ENCODE measurements at places on chromosomes 2 and 18.

DNA sequence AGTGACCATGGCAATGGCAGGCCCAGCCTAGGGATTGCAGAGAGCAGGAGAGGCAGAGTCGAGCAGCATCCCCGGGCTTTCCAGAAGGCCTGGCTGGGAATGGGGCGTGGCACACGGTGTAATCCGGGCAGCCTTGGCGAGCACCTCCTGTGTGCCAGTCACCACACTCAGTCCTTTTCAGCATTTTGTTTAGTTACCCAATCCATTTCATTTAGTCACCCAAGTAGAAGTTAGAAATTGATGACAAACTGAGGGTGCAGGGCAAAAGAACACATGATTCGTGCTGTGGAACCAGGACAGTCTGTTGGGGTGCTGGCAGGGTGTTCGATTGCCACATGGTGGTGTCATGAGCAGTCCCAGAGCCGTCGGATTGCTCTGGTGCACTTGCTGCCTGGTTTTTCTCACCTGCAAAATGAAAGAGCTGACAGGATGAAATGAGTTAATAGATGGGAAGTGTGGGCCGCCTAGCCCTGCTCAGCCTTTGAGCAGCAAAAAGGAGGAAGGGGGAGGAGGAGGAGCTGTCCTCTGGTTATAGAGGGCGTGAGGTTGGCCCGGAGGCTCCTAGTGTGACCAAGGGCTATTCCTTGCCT is 299.4 kb downstream of the AGAP1 start:
- DNase-seq: peak; percentile 29

DNA sequence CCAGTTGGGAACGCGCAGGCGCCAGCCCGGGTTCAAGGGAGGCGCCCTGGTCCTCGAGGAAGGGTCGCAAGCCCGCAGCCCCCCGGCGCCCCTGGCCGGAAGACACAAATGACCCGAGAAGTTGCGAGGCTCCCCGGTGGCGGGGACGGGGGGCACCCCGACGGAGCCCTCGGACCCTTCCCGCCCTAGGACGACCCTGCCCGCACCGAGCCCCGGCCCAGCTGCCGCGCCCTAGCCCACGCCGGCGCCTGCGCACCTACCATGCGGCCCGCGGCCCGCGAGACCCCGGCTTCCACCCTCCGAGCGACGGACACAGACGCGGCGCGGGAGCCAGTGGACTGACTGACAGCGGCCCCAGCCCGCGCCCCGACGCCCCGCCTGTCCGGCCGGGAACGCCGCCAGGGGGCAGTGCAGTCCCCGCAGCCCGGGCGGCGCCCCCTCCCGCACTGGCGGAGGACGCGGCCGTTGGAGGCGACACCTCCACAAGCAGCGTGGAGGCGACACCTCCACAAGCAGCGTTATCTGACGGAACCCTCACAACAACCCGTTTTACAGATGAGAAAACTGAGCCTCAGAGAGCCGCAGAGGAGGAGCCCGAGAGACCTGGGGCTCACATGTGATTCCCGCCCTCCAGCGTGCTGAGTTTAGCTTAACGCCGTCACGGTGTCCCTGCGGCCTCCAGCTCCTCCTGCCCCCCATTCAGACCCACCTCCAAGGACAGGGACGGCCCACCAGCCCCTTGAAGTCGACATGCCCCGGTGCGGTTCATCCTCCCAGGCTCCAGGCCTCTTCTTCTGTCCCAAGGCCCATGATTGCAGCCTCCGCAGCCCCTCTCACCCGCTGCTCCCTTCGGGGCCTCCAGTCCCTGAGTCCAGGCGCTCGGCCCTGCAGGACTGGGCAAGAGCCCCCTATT is at the start of gene NMUR1:
TSS of gene NMUR1 (minus strand) at position 347 of the 913 bp plus-strand sequence. CDS start at position 263, 84 bp downstream.
- DNase-seq: peak; percentile 74

- no peak for DNase-seq
Observed at GRCh38 chr2:76316691-76317090, 606.0 kb upstream of the GCFC2 start.

- DNase-seq: no peak
Observed at GRCh38 chr2:235098269-235098668, 146.5 kb downstream of the SH3BP4 start.

DNA sequence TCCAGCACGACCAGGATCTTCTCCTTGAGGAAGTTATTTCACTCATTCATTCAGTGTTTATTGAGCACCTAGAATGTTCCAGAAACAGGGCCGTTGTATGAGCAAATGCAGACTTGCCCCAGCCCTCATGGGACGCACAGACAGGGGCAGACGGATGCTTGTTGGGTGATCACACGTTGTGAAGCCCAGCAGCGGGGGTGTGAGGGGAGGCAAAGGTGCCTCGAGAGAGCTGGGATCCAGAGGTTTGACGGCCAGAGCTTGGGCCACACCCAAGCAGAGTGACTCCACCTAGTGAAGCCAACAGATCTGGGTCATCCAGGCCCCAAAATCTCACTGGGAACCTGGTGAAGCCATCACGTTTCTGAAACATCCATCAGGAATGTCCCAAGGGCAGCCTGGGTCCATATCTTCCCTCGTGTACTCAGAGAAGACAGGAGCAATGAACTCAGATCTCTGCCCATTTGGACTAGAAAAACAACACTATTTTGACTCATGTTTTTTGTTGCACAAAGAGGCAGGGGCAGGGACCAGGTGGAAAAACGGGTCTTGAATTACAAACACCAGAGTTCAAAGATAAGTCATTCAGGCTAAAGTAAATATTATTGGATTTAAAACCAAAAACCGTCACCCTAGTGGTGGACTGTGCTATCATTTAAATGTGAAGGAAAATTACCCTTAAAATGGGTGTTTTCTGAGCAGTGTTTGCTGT is 54.9 kb upstream of the RBM44 start:
- no peak for DNase-seq

GRCh38 chr2:105328281-105329196 is 996 bp downstream of the TGFBRAP1 start:
- DNase-seq: no peak

Measured in left ventricle myocardium inferior (tissue), 1 donor.